ENCODE measurements at places on chromosomes 13 and 19. TPM values are rescaled to one million over a fixed set of nuclear protein-coding genes. Genes with fewer than 3 reads are reported as not detected.

DNA sequence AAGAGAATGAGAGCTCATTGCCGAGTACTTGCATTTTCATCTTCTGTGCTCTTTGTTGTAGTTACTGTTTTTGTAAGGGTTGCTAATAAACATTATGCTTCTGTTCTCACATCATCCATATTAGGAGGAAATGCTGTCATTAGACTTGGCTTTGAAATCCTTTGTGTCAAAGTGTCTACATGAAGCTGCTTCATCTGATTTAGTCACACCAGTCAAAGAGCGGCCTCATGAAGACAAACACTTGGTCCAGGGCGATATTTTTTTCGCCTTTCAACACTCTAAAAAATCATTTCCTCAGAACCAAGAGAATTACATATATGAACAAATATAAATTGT lies 105.0 kb downstream of the SPRY2 start:
- DNase-seq, result no peak

LENG9 gene
- total RNA-seq, result 10.2 TPM

- DNase-seq, result no peak
These were observed 111.3 kb downstream of the ZNF486 start for GRCh38 chr19:20278342-20278741.

TOMM40 gene
- total RNA-seq, result 65.9 TPM
